CD4-positive, alpha-beta T cell treated with Interleukin-6 for 4 hours (primary cell): ENCODE measurements at places on chromosomes 12 and 14.

DNA sequence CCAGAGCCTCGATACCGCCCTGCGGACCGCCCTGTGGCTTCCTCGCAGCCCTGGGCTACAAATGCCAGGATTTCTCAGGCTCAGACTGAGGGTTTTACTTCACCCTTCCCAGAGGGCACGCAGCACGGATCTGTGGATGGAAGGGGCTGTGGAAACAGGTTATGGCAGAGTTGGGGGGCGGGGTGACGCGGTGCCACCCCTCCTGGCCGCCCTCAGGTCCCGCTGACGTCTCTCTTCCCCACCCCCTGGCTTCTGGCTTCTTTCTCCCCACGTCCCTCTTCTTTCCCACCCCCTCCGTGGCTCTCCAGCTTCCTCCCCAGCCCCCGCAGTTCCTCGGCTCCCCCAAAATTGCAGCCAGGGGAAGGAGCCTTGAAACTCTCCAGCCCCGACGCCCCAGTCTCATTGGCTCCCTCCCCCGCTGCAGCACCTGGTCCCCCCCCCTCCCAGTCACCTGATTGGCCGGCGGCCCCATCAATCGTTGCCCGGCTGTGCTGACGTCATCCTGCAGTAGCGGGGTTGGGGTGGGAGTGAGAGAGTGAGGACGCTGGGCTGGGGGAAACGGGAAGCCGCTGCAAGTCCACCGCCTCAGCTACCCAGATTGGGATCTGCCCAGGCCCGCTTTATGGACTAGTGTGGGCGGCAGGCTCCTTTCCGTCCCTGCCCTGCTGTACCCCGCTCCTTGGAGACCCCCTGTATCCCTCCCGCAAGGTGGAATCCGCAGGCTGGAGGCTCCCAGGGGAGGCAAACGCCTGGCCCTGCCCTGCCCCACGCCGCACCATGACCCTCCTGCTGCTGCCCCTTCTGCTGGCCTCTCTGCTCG is at the start of gene CLSTN3:
TSS of gene CLSTN3 (plus strand) at position 500 of the 820 bp plus-strand sequence. CDS start at position 778, 278 bp downstream.
- peak; percentile 88 for DNase-seq

DNA sequence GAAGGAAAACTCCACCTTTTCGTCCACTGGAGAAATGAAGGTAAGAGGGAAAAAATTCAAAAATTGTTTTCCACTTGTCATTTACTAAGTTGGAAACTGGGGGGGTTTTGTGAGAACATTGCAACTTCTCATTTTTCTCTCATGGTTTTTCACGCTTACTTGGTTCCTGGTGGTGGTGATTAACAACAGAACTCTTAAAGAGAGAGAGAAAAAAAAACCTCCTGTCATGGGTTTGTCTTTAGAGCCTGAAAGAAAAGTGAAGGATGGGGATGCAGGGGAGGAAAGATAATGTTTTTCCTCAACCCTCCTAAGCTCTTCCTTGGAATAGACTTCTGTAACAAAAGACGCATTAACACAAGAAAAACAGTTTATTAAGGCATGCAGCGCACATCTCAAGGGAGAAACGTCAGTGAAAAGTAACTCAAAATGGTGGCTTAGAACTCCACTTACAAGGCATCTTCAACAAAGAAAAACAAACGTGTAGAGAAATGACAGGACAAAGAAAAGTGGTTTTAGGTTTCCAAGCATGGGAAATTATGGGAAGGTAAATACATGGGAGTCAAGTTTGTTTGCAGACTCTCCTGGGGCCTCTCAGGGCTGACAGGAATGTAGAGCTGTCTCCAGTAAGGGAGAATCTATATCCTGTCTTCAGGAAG is 81.9 kb upstream of the ATF7IP start:
- no peak for DNase-seq

GRCh38 chr12:108231909-108232434 is 102.9 kb downstream of the WSCD2 start:
- DNase-seq: no peak

- no peak for DNase-seq
These were observed 72.6 kb downstream of the BTG1 start for GRCh38 chr12:92073094-92073493.

- DNase-seq: no peak
These were observed 10.7 kb downstream of the GLT1D1 start for GRCh38 chr12:128863957-128864356.

DNA sequence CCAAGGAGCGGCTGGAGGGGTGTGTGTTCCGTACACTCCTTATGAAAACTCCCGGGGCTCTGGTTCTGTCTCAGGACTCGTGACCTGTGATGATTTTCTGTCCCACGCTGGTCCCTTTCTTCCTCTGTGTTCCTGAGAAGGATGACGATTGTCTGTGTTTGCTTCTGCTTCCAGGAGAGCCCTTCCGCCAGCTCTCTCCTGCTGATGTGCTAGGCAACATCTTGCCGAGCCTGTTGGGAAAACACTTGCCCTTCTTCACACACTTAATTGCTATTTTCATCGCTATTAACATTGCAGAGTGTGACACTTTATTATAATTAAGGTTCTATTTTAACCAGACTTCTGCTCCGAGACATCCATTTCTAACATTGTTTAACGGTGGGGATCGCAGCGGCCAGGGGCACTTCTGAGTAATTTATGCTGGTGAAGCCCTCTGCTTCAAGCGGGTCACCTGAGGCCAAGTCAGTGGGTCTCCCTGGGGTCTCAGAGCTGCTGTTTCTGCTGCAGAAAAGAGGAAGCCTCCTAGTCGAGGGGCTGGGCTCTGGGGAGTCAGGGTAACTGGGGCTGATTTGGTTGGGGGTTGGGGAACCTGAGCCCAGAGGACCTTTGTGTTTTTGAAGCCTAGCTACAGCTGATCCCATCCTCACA is 88.6 kb downstream of the PRMT8 start:
- DNase-seq: no peak

- no peak for DNase-seq
These were observed 19.5 kb downstream of the FAM181A start for GRCh38 chr14:93946541-93947090.

DNA sequence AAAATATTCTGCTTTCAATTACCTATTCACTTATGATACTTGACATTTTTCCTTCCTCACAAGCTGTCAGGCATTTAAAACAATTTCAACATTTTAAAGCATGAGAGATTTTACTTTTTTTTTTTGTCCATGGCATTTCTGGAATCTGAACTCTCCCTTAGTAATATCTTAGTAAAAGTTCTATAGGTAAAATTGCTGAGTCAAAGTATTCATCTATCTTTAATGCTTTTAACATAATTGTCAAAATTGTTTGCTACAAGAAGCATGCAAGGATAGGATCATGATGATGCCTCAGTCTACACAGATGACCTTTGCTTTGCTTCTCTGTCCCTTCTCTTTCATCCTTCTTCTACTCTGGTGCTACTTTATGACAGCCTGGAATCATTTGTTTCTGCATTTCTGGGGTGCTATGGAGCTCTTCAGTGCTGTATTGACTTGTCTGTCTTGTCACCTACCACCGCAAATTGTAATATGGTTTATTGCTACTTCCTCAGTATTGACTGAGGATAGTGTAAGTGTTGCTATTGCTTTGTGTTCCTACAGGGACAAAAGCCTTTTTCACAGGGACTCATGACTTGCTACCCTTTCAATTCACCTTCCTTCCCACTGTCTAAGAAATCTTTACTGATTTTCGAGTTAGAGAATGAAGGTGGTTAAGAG is 589.8 kb upstream of the ATP2B1 start:
- no peak for DNase-seq

- DNase-seq: no peak
These were observed 52.9 kb downstream of the ANO6 start for GRCh38 chr12:45268672-45269411.

GRCh38 chr12:109497675-109498074 is 20.2 kb downstream of the UBE3B start:
- DNase-seq: no peak

GRCh38 chr12:7645395-7646177 is 20.1 kb downstream of the APOBEC1 start:
- peak; percentile 53 for DNase-seq

DNA sequence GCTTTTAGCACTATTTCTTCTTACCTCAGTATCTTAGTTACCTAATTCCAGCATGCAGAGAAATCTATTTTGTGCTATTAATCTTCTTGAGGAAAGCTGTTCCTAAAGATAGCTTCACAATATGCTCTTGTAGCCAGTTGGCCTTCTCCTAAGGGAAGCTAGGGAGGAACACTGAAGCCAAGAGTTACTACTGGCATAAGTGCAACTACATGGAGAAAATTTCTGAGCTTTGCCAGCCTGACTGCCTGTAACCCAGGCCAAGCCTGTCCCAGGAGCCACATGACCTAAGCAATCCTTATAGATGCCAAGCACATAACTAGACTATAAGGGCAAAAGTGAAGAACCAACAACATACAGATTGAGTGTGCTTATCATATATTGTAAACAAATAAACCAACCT is 890.2 kb downstream of the FLRT2 start:
- no peak for DNase-seq

GRCh38 chr12:51388846-51389245 is 2.4 kb downstream of the GALNT6 start:
- no peak for DNase-seq
